Panc1 (cell line): ENCODE measurements at places on chromosomes 7 and 10. TPM values are rescaled to one million over a fixed set of nuclear protein-coding genes. Genes with fewer than 3 reads are reported as not detected.

DNA sequence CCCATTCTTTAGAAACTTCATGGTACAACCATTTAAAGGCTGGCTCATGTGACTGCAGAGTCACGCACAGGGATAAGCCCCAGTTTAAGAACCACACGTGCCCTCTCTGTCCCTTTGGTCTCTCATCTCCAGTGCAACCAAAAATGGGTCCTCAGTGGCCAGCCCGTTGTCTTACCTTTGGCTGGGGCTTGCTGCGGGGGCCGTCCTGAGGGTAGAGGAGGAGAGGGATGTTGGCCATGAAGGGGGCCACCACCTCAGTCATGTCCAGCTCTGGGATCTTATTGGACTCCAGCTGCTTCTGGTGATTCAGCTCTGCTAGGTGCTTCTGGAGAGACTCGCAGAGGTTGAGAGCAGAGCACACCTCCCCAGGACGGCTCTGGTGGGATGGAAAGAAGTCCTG lies 22.3 kb downstream of the PSAP start:
- H3K4me3 ChIP-seq: no peak overlapping the region
- H3K27ac ChIP-seq: peak overlapping the region; percentile 5; the same call in 1 of the 2 replicates
- DNase-seq: no peak
- peaks cover 77% of the 10 kb centered on the region for H3K36me3 ChIP-seq

Gene PLAU
- total RNA-seq: 305 TPM

- no peaks in the 10 kb centered on the region for H3K36me3 ChIP-seq
- no peak within 1 kb of the TSS for H3K27ac ChIP-seq
- no peak for DNase-seq
- H3K4me1 ChIP-seq: peaks cover 4% of the 10 kb centered on the region; the same call in 1 of the 2 replicates
Measured at GRCh38 chr7:135748770-135749169, at the start of gene FAM180A. Gene FAM180A, minus strand, starts transcription at chr7:135748813. Its CDS starts 233 bp downstream, at chr7:135748580.

- H3K27me3 ChIP-seq: no peaks in the 10 kb centered on the region
- no peak overlapping the region for H3K4me3 ChIP-seq
- H3K36me3 ChIP-seq: no peaks in the 10 kb centered on the region
- no peak overlapping the region for H3K27ac ChIP-seq
Measured at GRCh38 chr10:17805330-17805729, 3.8 kb upstream of the MRC1 start.

Gene OGDHL
- 1.3 TPM for total RNA-seq

DNA sequence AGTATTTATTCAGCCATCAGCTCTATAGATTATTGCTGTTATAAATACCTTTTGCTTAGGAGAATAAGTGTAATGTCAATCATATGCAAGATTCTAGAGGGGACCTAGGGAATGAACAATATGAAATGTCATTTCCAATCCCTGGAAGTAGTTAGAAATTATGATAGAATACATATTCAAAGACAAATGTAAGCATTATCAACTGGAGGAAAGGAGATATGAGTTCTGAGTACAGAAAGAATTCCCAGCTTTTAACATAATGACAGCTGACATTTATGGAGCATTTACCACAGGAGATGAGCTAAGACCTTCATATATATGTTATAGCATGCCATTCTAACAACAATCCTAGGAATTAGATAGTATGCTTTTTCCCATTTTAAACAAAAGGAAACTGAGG lies 86.2 kb downstream of the FAM13C start:
- H3K36me3 ChIP-seq: no peaks in the 10 kb centered on the region

Gene PNLIP
- 1.5 TPM for total RNA-seq

DNA sequence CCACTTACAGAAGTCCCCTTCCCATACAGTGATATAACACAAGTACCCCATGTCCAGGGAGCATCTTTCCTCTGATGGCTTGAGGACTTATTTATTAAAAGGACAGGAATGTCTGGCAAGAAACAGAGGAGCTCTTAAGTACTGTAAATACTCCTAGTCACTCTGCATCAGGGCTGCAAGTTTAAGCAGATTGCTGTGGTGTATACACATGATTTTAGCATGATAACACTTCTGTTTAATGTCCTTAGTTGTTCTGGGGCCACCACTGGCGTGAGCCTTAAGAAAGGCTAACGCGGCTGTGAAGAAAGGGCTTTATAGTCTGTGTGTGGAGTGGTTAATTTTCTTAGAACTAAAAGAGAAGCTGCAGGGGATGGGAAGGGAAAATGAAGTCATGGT lies 65.7 kb downstream of the GBF1 start:
- H3K4me3 ChIP-seq: no peak overlapping the region
- H3K27me3 ChIP-seq: no peaks in the 10 kb centered on the region
- no peaks in the 10 kb centered on the region for H3K36me3 ChIP-seq
- H3K4me1 ChIP-seq: peaks cover 29% of the 10 kb centered on the region

GRCh38 chr10:26386781-26387180 lies 51.4 kb upstream of the APBB1IP start:
- no peak for DNase-seq
- H3K36me3 ChIP-seq: no peaks in the 10 kb centered on the region
- no peak overlapping the region for H3K4me3 ChIP-seq
- H3K4me1 ChIP-seq: no peaks in the 10 kb centered on the region
- H3K27me3 ChIP-seq: no peaks in the 10 kb centered on the region

DNA sequence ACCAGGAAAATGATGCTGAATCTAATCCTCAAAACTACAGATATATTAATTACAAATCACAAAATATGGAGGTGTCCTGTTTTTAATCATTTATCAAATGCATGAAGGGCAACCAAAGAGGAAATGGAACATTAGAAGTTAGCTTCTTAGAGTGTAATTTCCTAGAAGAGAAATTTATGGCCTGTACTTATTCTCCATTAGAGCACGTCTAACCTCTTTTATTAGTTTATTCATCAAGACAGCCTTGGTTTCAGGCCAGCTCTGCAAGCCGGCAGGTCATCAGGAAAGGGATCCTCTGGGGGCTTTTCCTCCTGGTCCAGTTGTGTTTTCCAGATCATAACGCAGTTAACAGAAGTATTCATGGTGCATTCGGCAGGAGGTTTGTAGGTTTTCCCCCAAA lies 517.6 kb downstream of the KCNMA1 start:
- no peaks in the 10 kb centered on the region for H3K36me3 ChIP-seq
- H3K4me3 ChIP-seq: no peak overlapping the region
- H3K4me1 ChIP-seq: no peaks in the 10 kb centered on the region

- H3K27me3 ChIP-seq: no peaks in the 10 kb centered on the region
- H3K36me3 ChIP-seq: no peaks in the 10 kb centered on the region
- no peak for DNase-seq
- H3K4me3 ChIP-seq: no peak overlapping the region
- peaks cover 3% of the 10 kb centered on the region; the same call in 1 of the 2 replicates for H3K4me1 ChIP-seq
Measured at GRCh38 chr7:149717481-149717880, 55.9 kb downstream of the ZNF467 start.

Gene OR2A7
- 0.82 TPM for total RNA-seq

Gene GRM8
- total RNA-seq: not detected

DNA sequence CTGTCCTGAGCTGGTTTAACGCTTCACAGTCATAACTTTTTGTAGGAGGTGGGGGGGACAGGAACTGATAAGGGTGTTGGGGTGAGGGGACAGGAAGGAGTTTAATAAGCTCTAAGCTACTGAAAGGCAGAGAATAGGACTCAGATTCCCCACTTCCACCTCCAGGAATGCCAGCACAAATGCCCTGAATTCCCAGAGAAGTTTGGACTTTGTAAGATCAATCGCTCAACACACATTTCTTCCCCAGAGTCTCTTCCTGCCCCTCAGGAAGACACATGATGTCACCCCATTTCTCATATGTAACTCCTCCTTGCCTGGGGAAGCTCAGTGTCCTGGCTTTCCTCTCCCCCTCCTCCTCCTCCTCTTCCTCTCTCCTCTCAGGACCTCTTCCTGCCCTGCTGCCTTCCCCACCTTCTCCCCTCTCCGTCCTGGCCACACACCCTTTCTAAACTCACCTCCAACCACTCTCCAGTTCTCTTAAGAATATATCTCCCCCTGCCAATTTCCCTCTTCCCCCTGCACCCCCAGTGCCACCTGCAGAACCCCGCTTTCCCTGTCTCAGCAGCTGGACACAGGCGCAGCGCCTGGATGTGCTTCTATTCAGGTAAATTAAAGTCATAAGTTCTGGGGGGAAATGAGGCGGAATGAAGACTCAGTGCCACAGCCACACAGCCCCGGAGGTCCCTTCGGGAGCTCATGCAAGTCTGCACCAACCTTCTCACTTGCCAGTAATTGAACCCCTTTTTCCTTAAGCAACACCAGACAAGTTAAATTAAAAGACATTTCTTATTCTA lies 5.3 kb upstream of the LOXL4 start:
- H3K27me3 ChIP-seq: no peaks in the 10 kb centered on the region; the same call in 1 of the 2 replicates
- no peak overlapping the region for H3K4me3 ChIP-seq
- no peaks in the 10 kb centered on the region for H3K36me3 ChIP-seq
- no peak overlapping the region for H3K27ac ChIP-seq
- peaks cover 23% of the 10 kb centered on the region for H3K4me1 ChIP-seq

DNA sequence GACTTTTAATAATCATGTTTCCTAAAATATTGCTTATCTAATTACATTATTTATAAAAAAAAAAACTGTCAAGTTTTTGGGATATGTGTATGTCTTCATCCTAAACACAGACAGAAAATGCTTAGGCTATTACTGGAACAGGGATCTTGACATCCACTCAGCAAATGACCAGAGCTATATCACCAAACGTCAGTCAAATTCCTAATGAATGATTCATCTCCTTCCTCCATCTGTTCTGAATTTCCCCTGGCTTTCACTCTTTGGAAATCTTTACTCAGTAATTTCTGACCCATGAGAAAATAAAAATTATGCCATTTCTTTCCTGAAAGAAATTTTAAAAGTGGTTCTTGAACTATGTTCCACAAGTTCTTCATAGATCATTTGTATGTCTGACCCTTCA lies 552.4 kb upstream of the KCND2 start:
- H3K4me3 ChIP-seq: no peak overlapping the region
- H3K27ac ChIP-seq: no peak overlapping the region
- DNase-seq: peak; percentile 2
- H3K27me3 ChIP-seq: no peaks in the 10 kb centered on the region
- H3K36me3 ChIP-seq: no peaks in the 10 kb centered on the region

- no peaks in the 10 kb centered on the region for H3K36me3 ChIP-seq
- H3K4me3 ChIP-seq: no peak overlapping the region
- H3K27ac ChIP-seq: no peak overlapping the region
- H3K4me1 ChIP-seq: no peaks in the 10 kb centered on the region
Measured at GRCh38 chr7:45407730-45408408, 166.3 kb upstream of the ADCY1 start.

- no peak for DNase-seq
- H3K4me3 ChIP-seq: no peak overlapping the region
- H3K4me1 ChIP-seq: no peaks in the 10 kb centered on the region
- no peaks in the 10 kb centered on the region for H3K36me3 ChIP-seq
- no peaks in the 10 kb centered on the region for H3K27me3 ChIP-seq
Measured at GRCh38 chr10:32244011-32244410, 102.9 kb downstream of the EPC1 start.

DNA sequence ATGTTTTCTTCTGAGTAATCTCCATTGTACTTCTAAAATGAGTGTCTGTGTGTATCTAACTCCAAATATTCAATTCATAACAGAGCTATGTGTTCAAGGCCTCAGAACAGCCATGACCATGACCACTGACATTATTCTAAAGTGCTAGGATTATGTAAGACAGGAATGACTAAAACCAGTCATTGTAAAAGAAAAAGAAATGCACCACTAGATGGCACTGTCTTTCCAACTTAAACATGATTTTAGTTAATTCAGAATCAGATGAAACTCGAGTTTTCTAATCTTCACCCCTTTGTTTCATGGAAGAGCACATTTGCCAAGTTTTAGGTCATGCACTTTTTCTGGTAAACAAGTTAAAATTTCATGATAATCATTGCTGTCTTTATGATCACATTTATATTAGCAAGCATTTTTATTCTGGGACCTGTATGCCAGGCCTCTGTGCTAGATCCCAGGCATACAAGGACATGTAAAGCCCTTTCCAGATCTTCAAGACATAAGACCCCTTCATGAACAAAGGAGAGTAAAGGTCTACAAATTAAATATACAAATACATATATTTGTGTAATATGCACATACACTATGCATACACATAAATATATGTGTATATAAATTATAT lies 26.1 kb upstream of the RSU1 start:
- H3K36me3 ChIP-seq: no peaks in the 10 kb centered on the region
- no peak overlapping the region for H3K4me3 ChIP-seq
- peak overlapping the region; percentile 75 for H3K27ac ChIP-seq
- peaks cover 9% of the 10 kb centered on the region for H3K4me1 ChIP-seq
- no peaks in the 10 kb centered on the region for H3K27me3 ChIP-seq

DNA sequence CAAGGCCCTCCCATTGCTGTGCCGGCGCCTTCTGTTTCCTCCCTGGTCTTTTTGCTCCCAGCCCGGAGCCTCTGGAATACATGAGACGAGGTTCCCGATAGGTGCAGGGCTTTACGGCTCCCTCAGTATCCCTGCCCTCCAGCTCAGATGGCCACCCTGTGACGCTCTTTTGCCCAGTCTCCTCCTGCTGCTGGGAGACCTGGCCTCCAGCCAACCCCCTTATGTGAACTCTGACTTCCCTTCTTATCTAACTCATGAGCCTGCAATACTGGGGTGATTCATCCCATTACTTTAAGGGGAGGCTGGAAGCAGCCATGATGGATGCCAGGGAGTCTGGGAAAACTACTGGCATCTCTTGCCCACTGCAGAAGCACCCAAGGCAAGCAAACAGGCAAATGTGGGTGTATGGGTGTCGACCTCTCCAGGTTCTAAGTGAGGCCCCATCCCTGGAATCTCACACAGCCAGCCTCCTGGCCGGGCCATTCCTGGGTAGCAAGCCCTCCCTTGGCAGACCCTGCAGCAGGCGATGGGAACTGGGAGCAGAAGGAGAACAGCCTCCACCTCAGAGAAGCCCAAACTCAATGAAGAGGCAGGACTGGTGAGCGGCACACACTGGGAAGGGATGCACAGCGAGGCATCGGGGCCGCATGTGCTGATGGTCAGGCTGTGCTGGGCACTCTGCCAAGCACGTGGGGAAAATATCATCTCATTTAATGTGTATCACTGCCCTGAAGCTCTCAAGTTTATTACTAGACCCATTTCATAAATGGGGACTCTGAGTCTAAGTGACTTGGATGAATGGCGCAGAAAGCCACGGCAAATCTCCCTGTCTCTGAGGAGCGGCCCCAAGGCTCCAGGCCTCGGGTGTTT lies 97.5 kb downstream of the FAM53B start:
- H3K36me3 ChIP-seq: no peaks in the 10 kb centered on the region
- H3K27me3 ChIP-seq: no peaks in the 10 kb centered on the region
- DNase-seq: no peak
- H3K27ac ChIP-seq: no peak overlapping the region
- no peak overlapping the region for H3K4me3 ChIP-seq

Gene CRCP
- 46.4 TPM for total RNA-seq

Gene OR2A5
- total RNA-seq: not detected

DNA sequence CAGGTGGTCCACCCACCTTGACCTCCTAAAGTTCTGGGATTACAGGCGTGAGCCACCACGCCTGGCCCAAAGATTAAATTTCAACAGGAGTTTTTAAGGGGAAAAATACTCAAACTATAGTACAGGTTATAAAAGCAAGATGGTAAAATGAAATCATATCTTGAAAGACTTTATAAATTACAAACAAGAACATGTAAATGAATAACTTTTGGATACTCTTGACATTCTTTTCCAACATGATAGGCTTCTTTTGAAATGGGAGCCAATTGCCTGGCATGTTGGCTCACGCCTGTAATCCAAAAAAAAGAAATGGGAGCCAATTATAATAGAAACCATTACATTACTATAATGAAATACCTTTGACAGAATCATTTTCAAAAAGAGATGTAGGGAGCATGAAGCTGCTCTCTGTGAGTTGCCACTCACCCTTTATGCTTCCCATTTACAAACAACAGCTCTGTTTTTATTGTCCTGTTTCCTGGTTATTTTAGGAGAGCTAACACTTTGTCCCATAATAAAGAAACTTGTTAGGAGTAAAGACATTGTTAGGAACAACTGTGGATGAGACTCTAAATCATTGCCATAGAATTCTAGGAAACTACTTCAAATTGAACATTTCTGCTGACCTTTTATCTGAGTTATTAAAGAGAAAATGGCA lies 24.6 kb upstream of the MCU start:
- H3K4me3 ChIP-seq: no peak overlapping the region
- H3K4me1 ChIP-seq: no peaks in the 10 kb centered on the region
- peaks cover 3% of the 10 kb centered on the region; the same call in 1 of the 2 replicates for H3K27me3 ChIP-seq
